ENCODE measurements at places on chromosomes 4 and X.

- DNase-seq, result no peak
Observed at GRCh38 chrX:54894159-54894558, 26.5 kb upstream of the TRO start.

DNA sequence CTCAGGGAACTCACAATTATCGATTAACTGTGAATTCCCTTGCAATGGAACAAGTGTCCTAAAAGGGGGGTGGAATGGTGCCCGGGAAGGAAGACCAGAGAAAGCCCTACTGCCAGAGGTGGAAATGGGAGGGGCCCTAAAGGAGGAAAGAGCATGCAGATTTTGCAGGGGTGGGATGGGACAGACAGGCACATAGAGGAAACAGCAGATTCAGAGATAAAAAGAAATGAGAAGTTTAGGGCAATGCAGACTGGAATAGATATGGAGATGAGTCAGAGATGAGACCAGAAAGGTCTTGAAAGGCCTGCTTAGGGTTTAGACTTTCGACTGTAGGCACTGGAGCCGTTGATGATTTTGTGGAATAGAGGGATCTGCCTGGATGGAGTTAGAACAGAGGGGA, 57.4 kb upstream of the PITX2 start:
- DNase-seq, result no peak

DNA sequence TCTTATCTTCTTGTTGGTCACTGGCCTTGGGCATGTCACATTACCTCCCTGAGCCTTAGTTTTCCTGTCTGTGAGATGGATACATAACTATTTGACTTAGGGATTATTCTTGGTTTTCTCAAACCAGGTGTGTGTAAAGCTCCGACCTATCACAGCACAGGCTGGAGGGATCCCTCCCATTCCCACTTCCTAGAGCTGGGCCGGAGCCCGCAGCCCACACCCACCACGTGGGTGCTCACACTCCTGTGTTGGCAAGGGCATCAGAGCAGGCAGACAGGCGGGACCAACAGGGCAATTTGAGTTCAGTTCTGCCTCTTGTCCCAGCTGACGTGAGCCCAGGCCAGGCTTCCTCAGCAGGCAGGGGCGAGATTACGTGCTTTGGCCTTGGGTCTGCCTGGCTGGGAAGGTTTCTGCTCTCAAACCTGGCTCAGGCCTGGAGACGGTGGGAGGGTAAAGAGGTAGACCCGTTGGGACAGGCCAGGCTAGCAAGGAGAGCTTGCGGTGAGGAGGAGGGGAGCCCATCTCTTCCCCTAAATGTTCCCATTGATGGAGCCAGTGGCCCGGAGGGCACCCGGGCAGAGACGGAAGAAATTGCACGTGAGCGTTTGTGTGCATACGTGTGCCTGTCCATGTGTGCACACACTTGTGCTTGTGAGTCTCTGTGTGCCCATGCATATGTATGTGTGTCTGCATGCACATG, 734 bp upstream of the SH3TC1 start:
- no peak for DNase-seq

- no peak for DNase-seq
Observed at GRCh38 chr4:136113921-136114320, 1418.4 kb downstream of the PCDH18 start.

- DNase-seq, result no peak
Observed at GRCh38 chr4:8210010-8210409, 10.9 kb downstream of the SH3TC1 start.

GRCh38 chr4:99323756-99324155, 2.6 kb upstream of the ADH1B start:
- DNase-seq, result no peak

DNA sequence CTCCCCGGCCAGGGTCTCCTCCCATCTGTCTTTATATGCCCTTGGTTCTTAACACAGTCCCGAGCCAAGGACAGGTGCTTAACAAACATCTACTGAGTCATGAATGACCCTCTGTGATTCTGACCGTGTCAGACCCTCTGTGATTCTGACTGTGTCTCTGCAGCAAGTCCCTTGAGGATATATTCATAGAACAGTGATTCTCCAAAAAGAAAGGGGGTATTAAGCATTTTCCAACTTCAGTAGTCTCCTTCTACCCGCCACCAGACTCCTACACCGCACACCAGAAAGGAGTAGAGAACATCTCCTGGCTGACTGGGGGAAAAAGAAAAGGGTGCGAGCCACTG, 13.6 kb downstream of the ACSL1 start:
- no peak for DNase-seq

GRCh38 chr4:4269856-4270255, 20.1 kb downstream of the LYAR start:
- DNase-seq, result peak; percentile 43

DNA sequence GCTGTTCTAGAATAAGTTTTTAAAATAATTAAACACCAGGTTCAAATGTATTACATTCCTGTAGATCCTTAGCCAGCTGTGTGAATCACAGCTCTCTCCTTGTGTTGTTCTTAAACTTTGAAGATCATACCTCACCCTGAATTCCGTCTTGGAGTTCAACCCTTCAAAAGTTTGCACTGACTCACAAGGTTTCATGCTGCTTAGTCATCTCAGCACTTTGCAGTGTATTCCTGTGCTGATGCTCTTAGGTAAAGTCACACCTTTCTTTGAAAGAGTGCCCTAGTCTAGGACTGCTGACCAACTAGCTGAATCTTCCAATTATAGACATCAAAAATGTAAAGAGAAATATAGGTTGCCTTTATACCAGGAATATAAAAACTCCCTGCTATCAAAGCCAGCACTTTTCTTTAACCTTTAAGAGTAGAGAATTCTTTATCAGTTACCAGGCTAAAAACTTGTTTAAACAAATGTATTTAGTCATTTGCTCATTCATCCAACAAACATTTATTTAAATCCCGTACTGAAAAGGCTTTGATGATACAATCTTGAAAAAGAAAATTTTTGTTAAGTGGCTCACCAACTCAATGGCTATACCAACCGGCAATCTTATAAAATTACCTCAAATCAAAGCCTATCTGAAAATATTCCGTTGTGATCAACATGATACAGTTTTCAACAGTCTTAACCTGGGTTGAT, 169.7 kb downstream of the RAP1GDS1 start:
- no peak for DNase-seq

DNA sequence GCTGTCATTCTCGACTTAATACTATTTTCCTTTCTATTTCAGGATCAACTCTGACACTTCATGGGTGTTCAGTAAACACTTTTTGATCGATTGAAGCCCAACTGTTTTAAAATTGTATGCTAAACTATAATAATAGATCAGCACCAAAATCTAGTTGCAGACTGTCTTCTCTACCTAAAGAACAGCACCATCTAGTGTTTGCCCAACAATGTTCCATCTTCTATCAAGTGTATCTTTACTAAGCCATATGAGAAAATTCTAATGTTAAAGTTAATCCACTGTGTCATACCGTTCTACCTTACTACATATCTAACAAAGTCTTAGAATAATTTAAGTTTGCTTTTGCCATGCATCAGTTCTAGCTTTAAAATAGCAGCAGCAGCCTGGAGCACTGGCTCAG, 113.0 kb upstream of the PRDX4 start:
- DNase-seq, result no peak

GRCh38 chr4:174828845-174829701, at the start of gene GLRA3:
TSS of gene GLRA3 (minus strand) at chr4:174829247. CDS start at chr4:174828811, 436 bp downstream.
- DNase-seq, result no peak

Measured in effector memory CD4-positive, alpha-beta T cell (primary cell).